ENCODE measurements at places on chromosomes 1 and 21. TPM values are rescaled to one million over a fixed set of nuclear protein-coding genes. Genes with fewer than 3 reads are reported as not detected.

TMOD4 gene
- not detected for polyA plus RNA-seq

SH2D1B gene
- polyA plus RNA-seq, result 0.32 TPM

DIO1 gene
- polyA plus RNA-seq, result not detected

ADORA1 gene
- polyA plus RNA-seq, result not detected

DCST1 gene
- not detected for polyA plus RNA-seq

ZNF644 gene
- polyA plus RNA-seq, result 99.1 TPM

OR2L3 gene
- polyA plus RNA-seq, result not detected

TDRD10 gene
- not detected for polyA plus RNA-seq

LYPD8 gene
- not detected for polyA plus RNA-seq

RCAN3 gene
- 27.7 TPM for polyA plus RNA-seq

DNA sequence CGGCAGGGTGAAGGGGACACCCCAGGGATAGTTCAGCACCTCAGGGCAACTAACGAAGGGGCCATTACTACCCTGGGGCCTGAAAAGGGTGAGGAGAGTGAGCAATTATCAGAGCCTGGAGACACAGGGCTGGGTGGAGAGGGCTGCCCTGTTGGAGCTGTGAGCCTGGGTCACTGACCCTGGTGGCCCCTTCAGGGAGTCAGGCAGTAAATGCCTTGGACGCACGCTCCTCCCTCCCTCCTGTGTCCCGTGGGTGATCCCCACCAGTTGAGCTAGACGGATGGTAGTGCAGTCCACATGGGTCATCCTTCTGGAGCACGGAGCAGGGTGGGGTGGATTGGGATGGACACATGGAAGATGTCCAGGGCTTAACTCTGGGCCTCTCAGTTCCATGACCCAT is 305.3 kb downstream of the PTPRU start:
- DNase-seq, result no peak

- DNase-seq, result no peak
Measured at GRCh38 chr1:115452600-115453329, 114.7 kb upstream of the NGF start.

GRCh38 chr1:18419113-18419844 is 61.5 kb upstream of the KLHDC7A start:
- no peak for DNase-seq

- DNase-seq, result no peak
Measured at GRCh38 chr1:206568779-206569352, 43.4 kb downstream of the EIF2D start.

GRCh38 chr1:180515857-180516388 is 13.5 kb upstream of the ACBD6 start:
- DNase-seq, result peak; percentile 50

- DNase-seq, result no peak
Measured at GRCh38 chr1:197920414-197921117, 3.4 kb downstream of the LHX9 start.

GRCh38 chr1:8666389-8667167 is 150.9 kb downstream of the RERE start:
- peak; percentile 34 for DNase-seq

GRCh38 chr21:25029580-25029979 is 577.7 kb downstream of the MRPL39 start:
- DNase-seq, result no peak

DNA sequence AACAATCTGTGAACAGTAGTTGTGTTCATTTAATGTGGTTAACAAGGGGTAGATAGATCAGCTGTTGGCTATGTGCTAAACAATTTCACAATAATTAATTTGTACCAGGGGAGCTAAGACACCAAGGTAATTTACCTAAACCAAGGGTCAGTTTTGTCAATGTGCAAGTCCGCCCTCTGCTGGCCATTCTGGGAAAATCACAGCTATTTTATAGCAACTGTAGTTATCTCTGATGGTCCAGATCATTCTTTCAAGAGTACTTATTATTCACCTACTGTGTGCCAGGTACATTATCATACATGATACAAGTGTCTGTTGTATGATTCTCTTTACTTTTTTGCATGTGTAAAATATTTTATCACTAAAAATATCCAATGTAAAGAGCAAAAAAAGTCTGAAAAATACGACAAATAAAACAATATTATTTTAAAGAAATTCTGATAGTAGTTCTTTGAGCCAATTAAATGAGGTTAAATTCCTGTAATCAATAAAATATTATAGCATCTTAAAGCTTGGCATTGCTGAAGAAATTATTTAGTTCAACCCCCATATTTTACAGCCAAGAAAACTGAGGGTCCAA is 312.3 kb upstream of the FAM78B start:
- peak; percentile 24 for DNase-seq
